ENCODE measurements at places on chromosomes 11 and 22. TPM values are rescaled to one million over a fixed set of nuclear protein-coding genes. Genes with fewer than 3 reads are reported as not detected.

Gene FOLR1
- not detected for total RNA-seq

Gene GGTLC2
- total RNA-seq: not detected

Gene MOB2
- total RNA-seq: 21.4 TPM

Gene MYO18B
- not detected for total RNA-seq

Gene MS4A3
- total RNA-seq: not detected

Gene FGF4
- total RNA-seq: not detected

Gene RPS6KB2
- 58.4 TPM for total RNA-seq

Gene AMOTL1
- 49.5 TPM for total RNA-seq

- no peak overlapping the region for H3K4me3 ChIP-seq
- no peak for DNase-seq
- no peaks in the 10 kb centered on the region for H3K36me3 ChIP-seq
- no peaks in the 10 kb centered on the region for H3K27me3 ChIP-seq
Observed at GRCh38 chr11:19737575-19737974, 24.9 kb downstream of the NAV2 start.

DNA sequence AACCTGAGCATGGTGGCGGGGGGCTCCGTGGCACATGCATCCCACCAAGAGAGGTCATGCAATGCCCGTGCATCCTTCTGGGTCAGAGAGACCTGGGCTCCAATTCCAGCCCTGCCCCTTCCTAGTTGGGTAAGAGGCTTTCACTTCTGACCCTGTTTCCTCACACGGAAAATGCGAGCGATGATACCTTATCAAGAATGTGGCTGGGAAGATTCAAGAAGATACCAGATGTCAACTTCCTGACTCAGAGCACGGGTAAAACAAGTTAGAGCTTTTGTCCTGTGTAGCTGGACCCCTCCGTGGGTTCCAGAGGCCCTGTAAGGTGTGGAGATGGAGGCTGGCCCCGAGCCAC, 8.7 kb upstream of the DGKZ start:
- peaks cover 23% of the 10 kb centered on the region for H3K27me3 ChIP-seq
- H3K4me1 ChIP-seq: peaks cover 8% of the 10 kb centered on the region
- DNase-seq: peak; percentile 26
- no peaks in the 10 kb centered on the region for H3K36me3 ChIP-seq
- no peak overlapping the region for H3K4me3 ChIP-seq

DNA sequence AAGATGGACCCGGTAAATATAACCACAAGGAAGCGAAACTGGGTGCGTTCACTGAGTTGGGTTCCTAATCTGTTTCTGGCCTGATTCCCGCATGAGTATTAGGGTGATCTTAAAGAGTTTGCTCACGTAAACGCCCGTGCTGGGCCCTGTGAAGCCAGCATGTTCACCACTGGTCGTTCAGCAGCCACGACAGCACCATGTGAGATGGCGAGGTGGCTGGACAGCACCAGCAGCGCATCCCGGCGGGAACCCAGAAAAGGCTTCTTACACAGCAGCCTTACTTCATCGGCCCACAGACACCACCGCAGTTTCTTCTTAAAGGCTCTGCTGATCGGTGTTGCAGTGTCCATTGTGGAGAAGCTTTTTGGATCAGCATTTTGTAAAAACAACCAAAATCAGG, 74.4 kb downstream of the NCAPD3 start:
- H3K36me3 ChIP-seq: peaks cover 29% of the 10 kb centered on the region
- DNase-seq: no peak
- H3K27ac ChIP-seq: no peak overlapping the region
- no peaks in the 10 kb centered on the region for H3K27me3 ChIP-seq

GRCh38 chr11:28284196-28284595, 176.0 kb downstream of the METTL15 start:
- H3K4me1 ChIP-seq: 0 out of 2 replicates have a peak, but pooled peaks cover 1% of the 10 kb centered on the region
- no peak overlapping the region for H3K4me3 ChIP-seq
- no peaks in the 10 kb centered on the region for H3K36me3 ChIP-seq
- H3K27ac ChIP-seq: no peak overlapping the region

DNA sequence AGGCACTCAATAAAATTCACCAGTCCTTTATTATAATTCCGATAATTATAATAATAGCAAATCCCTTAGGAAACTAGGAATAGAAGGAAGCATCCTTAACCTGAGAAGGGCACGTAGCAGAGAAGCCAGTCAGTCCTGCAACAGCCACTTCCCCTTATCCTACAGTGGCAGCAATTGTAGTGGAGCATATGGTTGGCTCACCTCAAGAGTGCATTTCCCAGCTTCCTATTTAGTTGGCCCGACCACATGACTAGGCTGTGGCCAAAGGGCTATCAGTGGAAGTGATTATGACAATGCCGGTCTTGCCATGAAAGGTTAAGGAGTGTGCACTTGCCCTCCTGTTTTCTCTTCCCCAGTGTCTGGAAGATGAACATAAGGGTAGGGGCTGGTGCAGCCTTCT, 27.0 kb downstream of the TESMIN start:
- no peaks in the 10 kb centered on the region for H3K36me3 ChIP-seq
- H3K4me1 ChIP-seq: no peaks in the 10 kb centered on the region
- no peak for DNase-seq
- no peak overlapping the region for H3K27ac ChIP-seq
- peaks cover 24% of the 10 kb centered on the region for H3K27me3 ChIP-seq
- no peak overlapping the region for H3K4me3 ChIP-seq

GRCh38 chr22:43319661-43320486, 23.3 kb downstream of the SCUBE1 start:
- H3K27ac ChIP-seq: no peak overlapping the region
- peaks cover 33% of the 10 kb centered on the region for H3K27me3 ChIP-seq
- no peaks in the 10 kb centered on the region for H3K4me1 ChIP-seq
- H3K4me3 ChIP-seq: no peak overlapping the region

- no peak overlapping the region for H3K4me3 ChIP-seq
- H3K27ac ChIP-seq: peak overlapping the region; percentile 40
- peaks cover 20% of the 10 kb centered on the region for H3K36me3 ChIP-seq
- no peaks in the 10 kb centered on the region for H3K27me3 ChIP-seq
- peaks cover 37% of the 10 kb centered on the region for H3K4me1 ChIP-seq
Observed at GRCh38 chr11:94809251-94809650, 41.1 kb downstream of the AMOTL1 start.

DNA sequence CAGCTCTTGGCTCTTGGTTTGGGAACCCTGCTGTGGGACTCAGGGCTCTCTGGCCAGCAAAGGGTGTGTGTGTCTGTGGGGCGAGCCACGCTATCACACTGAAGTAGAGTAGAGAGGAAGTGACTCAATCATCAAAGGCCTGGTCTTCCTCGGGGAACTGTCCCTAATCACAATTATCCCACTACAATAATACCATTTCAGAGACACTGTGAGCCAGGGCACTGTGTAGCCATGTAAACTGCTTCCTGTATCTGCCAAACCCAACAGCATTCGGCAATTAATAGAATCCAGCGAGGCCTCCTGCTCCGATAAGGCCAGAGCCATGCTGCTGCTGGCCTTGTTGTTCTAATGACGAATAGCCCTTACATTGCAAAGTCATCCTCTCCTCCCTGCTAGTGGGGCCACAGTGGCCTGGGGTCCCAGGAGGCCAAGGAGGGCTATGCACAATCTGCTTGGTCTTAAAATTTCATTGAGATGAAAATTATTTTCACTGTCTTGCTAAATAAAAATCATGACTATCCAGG, 49.8 kb upstream of the LMO2 start:
- no peak overlapping the region for H3K27ac ChIP-seq
- peaks cover 3% of the 10 kb centered on the region for H3K4me1 ChIP-seq
- peaks cover 2% of the 10 kb centered on the region for H3K27me3 ChIP-seq
- no peak for DNase-seq

DNA sequence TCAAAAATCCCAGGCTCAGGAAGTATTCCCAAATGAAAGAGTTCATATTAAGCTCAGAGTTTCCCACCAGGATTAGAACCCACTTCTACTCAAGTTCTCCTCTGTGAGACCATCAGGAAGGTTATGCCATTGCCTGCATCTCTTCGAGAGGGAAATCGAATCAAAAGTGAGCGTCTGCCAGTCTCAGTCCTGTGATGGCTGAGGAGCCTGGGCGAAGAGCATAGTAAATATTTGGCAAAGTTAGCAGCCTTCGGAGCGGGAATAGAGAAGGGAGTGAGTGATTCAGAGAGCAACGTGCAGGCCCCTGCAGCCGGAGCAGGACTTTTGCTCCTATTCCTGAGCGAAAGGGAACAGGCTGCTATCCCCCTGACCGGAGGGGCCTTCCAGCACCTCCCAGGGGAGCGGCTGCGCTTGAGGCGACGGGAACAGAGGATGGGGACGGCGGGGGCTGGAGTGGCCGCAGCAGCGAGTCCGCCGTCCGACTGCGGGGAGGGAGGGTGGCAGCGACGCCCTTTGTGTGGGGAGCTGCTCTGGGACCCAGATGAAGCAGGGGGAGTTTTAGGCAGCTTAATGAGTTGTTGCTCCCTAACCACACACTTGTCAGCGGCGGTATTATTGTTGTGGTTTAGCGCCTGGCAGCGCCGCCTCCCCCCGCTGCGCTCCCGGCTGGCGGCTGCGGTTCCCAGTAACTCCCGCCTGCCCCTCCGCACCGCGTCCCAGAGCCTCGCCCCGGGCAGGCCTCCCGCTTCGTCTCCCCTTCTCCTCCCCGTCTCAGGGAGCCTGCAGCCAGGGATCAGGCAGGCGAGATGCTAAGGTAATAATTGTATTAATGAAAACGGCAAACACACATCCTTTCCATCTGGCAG, 21.7 kb upstream of the NRGN start:
- peak; percentile 34 for DNase-seq
- peak overlapping the region; percentile 31 for H3K4me3 ChIP-seq
- H3K4me1 ChIP-seq: peaks cover 3% of the 10 kb centered on the region
- H3K36me3 ChIP-seq: no peaks in the 10 kb centered on the region

- H3K27me3 ChIP-seq: no peaks in the 10 kb centered on the region
- H3K4me1 ChIP-seq: peaks cover 5% of the 10 kb centered on the region
- H3K27ac ChIP-seq: no peak overlapping the region
Observed at GRCh38 chr11:112166562-112166961, 610 bp upstream of the TEX12 start.

- no peaks in the 10 kb centered on the region for H3K36me3 ChIP-seq
- no peak overlapping the region for H3K27ac ChIP-seq
- no peak for DNase-seq
- H3K27me3 ChIP-seq: peaks cover 7% of the 10 kb centered on the region
- no peaks in the 10 kb centered on the region for H3K4me1 ChIP-seq
- no peak overlapping the region for H3K4me3 ChIP-seq
Observed at GRCh38 chr11:57376095-57377090, 4.6 kb downstream of the PRG3 start.

GRCh38 chr22:18000441-18001039, 23.8 kb downstream of the MICAL3 start:
- H3K4me3 ChIP-seq: peak overlapping the region; percentile 86
- no peak for DNase-seq
- H3K36me3 ChIP-seq: no peaks in the 10 kb centered on the region
- H3K4me1 ChIP-seq: peaks cover 7% of the 10 kb centered on the region
- peak overlapping the region; percentile 66 for H3K27ac ChIP-seq

- no peaks in the 10 kb centered on the region for H3K36me3 ChIP-seq
- DNase-seq: no peak
- H3K4me3 ChIP-seq: no peak overlapping the region
- H3K4me1 ChIP-seq: peaks cover 5% of the 10 kb centered on the region
- H3K27ac ChIP-seq: no peak overlapping the region
- no peaks in the 10 kb centered on the region for H3K27me3 ChIP-seq
Observed at GRCh38 chr22:19097518-19097917, 24.7 kb downstream of the DGCR2 start.

- DNase-seq: no peak
- no peak overlapping the region for H3K27ac ChIP-seq
- no peaks in the 10 kb centered on the region for H3K27me3 ChIP-seq
- no peaks in the 10 kb centered on the region for H3K4me1 ChIP-seq
Observed at GRCh38 chr11:100188137-100188783, 498.8 kb upstream of the ARHGAP42 start.

DNA sequence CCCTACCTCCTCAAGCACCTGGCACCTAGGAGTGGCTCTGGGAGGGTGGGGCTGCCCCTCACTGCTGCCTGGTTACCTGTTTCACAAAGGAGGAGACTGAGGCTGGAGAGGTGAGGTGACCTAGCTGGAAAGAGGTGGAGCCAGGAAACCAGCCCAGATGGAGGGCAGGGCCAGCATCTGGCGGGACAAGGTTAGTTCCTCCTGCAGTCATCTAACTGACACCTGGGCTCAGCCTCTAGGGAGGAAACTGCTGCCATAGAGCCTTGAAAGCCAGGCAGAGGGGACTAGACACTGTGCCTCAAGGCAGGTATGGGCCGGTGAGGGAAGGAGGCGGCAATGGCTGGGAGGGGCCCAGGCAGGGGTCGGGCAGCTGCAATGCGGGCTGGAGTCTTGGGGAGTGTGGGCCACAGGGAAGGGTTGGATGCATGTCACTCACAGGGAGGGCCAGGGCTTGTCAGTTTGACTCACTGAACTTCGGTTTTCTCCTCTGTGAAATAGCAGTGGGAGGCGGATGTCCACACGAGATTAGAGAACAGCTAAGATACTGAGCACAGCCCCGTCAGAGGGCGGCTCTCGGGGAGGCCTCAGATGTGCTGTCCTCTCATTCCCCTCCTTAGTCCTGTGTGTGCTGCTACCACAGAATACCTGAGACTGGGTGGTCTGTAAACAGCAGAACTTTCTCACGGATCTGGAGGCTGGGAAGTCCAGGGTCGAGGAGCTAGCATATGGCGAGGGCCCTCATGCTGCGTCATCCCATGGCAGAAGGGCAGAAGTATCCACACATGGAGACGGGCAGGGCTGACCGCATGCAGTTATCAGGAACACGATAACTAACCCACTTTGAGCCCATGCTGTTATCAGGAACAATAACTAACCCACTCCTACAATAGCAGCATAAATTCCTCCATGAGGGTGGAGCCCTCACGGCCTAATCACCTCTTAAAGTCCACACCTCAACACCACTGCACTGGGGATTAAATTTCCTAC, 16.1 kb downstream of the MGAT3 start:
- no peak overlapping the region for H3K27ac ChIP-seq
- no peak overlapping the region for H3K4me3 ChIP-seq
- H3K36me3 ChIP-seq: no peaks in the 10 kb centered on the region
- no peaks in the 10 kb centered on the region for H3K27me3 ChIP-seq
- no peak for DNase-seq

DNA sequence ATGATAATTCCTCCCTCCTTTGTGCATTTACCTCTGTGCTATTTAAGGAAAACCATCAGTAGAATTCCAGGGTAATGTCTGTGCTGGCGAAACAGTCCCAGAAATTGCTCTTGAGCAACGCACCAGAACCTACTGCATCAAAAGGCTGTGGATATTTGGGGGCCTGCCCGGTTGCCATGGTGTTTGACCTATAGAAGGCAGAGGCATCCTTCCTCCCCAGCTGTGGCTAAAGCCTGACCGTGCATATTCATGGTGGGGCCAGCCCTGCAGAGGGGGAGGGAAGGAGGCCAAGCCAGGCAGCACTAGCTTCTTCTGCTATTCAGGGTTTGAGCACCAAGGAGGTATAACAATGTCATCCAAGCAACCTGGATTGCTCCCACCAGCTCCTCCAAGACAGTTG, 215.0 kb upstream of the E2F8 start:
- peak; percentile 30 for DNase-seq
- peaks cover 2% of the 10 kb centered on the region for H3K4me1 ChIP-seq
- H3K4me3 ChIP-seq: no peak overlapping the region
- H3K27ac ChIP-seq: no peak overlapping the region
- peaks cover 21% of the 10 kb centered on the region for H3K27me3 ChIP-seq
- H3K36me3 ChIP-seq: no peaks in the 10 kb centered on the region

GRCh38 chr11:5596607-5597201, at the start of gene TRIM6:
TSS of gene TRIM6 (plus strand) at chr11:5596637. CDS start at chr11:5596898, 261 bp downstream.
- H3K4me1 ChIP-seq: peaks cover 8% of the 10 kb centered on the region
- peak within 1 kb of the TSS; percentile 49 for H3K4me3 ChIP-seq
- no peaks in the 10 kb centered on the region for H3K36me3 ChIP-seq
- peak within 1 kb of the TSS; percentile 31 for H3K27ac ChIP-seq

- H3K36me3 ChIP-seq: no peaks in the 10 kb centered on the region
- no peaks in the 10 kb centered on the region for H3K27me3 ChIP-seq
- H3K4me1 ChIP-seq: no peaks in the 10 kb centered on the region
Observed at GRCh38 chr22:35092406-35092805, 26.4 kb downstream of the ISX start.

- H3K4me1 ChIP-seq: no peaks in the 10 kb centered on the region
- H3K4me3 ChIP-seq: no peak overlapping the region
- H3K27ac ChIP-seq: no peak overlapping the region
- no peaks in the 10 kb centered on the region for H3K36me3 ChIP-seq
- no peaks in the 10 kb centered on the region for H3K27me3 ChIP-seq
Observed at GRCh38 chr11:15212876-15213275, 98.2 kb downstream of the INSC start.

Measured in IMR-90 (cell line).